ENCODE measurements at places on chromosomes 11 and 22. TPM values are rescaled to one million over a fixed set of nuclear protein-coding genes. Genes with fewer than 3 reads are reported as not detected.

The LDHAL6A gene
- polyA plus RNA-seq, result not detected

The OR52E4 gene
- not detected for polyA plus RNA-seq

The SMARCB1 gene
- 4.0 TPM for polyA plus RNA-seq

The TESMIN gene
- 2.4 TPM for polyA plus RNA-seq

The FOLH1 gene
- 0.24 TPM for polyA plus RNA-seq

The GLYAT gene
- not detected for polyA plus RNA-seq

The PHETA2 gene
- polyA plus RNA-seq, result not detected

The ANO1 gene
- 28.8 TPM for polyA plus RNA-seq

The RAB36 gene
- polyA plus RNA-seq, result 1.9 TPM

The OR6A2 gene
- polyA plus RNA-seq, result not detected

The IGSF9B gene
- polyA plus RNA-seq, result 0.11 TPM

The GRK2 gene
- polyA plus RNA-seq, result 1.1 TPM

The SELENOM gene
- polyA plus RNA-seq, result 52.1 TPM

The WT1 gene
- polyA plus RNA-seq, result 10.4 TPM

The NECTIN1 gene
- polyA plus RNA-seq, result 8.4 TPM

The MS4A12 gene
- polyA plus RNA-seq, result not detected

The MRTFA gene
- polyA plus RNA-seq, result 2.9 TPM

The KCNK4 gene
- 0.17 TPM for polyA plus RNA-seq

The KRTAP5-2 gene
- not detected for polyA plus RNA-seq

The FAM180B gene
- not detected for polyA plus RNA-seq

The VPREB3 gene
- polyA plus RNA-seq, result 6.7 TPM

The PHLDA2 gene
- polyA plus RNA-seq, result 1.4 TPM

The DLG2 gene
- polyA plus RNA-seq, result 404 TPM

Data from Purkinje cell (primary cell).